Temporal lobe (tissue), 4 donors: ENCODE measurements at places on chromosomes 5 and 9. TPM values are rescaled to one million over a fixed set of nuclear protein-coding genes. Genes with fewer than 3 reads are reported as not detected.

FIBCD1 gene
- total RNA-seq = 0.74 TPM

TMOD1 gene
- total RNA-seq = 27.5 TPM

LCN9 gene
- total RNA-seq = not detected

ST6GALNAC4 gene
- 7.4 TPM for total RNA-seq

FGF1 gene
- total RNA-seq = 6.1 TPM

KIAA1958 gene
- total RNA-seq = 15.2 TPM

STK32A gene
- 2.7 TPM for total RNA-seq

AK6 gene
- total RNA-seq = 24.3 TPM
